8988T (cell line): ENCODE measurements at places on chromosomes 2 and 18.

GRCh38 chr2:22912398-22912797 lies 472.6 kb upstream of the KLHL29 start:
- DNase-seq, result no peak

DNA sequence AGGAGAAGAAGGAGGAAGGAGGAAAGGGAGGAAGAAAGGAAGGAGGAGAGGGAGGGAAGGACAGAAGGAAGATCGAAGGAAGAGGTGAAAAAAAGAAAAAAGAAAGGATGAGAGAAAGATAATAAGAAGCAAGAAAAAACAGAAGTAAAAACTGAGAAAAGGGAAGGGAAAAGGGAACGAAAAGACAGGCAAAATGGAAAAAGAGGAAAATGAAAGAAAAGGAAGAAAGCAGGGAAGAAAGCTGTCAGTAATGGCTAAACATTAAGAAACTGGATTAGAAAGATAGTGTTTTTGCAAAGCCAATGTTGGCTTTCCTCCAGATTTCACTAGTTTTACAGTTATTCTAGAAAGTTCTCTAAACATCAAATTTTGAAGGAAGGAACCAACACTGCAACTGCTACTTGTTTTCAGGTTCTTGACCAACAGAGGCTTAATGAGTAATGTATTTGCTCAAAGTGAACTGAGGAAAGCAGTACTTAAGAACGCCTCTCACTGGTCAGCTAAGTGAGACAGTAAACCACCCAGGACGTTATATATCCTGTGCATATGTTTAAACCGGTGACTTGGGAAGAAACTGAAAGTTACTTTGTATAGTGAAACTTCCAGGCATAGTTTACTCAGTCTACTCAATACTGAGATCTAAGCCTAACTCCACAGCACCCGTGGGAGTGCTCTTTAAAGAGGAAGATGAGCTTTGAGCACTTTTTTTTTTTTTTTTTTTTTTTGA lies 286.2 kb upstream of the TRIB2 start:
- no peak for DNase-seq

DNA sequence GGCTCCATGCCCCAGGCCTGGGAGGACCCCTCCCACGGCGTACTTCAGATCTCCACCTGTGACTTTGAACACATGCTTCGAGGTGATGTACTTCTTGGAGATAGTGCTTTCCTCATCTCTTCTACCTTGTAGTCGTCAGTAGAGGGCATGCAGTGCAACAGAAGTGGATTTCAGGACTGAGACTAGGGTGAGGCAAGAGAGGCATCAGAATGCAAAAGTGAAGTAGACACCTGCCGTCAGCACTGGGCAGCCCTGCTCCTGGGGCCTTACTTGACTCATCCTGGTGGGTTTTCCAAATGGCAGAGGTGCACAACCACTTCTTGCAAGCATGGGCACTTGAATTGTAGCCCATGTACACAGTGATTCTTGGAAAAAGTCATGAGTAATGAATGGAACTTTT lies 258.8 kb downstream of the NEDD4L start:
- no peak for DNase-seq

- DNase-seq, result no peak
Measured at GRCh38 chr2:230777721-230778120, 65.1 kb downstream of the CAB39 start.

DNA sequence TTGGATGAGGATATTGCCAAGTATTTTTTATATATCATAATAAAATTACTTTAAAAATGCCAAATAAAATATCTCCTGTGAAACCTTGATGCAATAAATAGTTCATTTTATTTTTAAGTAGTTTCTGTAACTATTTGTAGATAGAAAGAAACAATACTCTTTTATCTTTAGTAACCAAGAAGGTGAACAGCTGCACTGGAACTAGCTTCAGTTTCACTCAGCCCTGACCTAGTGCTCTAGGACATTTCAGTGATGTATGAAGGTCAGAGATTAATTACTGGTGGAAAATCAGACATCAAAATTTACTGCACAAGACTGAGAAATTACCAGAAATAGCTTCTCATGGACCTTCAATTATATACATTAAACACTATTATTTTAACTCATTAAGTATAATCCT lies 1305.0 kb downstream of the CNTNAP5 start:
- no peak for DNase-seq

DNA sequence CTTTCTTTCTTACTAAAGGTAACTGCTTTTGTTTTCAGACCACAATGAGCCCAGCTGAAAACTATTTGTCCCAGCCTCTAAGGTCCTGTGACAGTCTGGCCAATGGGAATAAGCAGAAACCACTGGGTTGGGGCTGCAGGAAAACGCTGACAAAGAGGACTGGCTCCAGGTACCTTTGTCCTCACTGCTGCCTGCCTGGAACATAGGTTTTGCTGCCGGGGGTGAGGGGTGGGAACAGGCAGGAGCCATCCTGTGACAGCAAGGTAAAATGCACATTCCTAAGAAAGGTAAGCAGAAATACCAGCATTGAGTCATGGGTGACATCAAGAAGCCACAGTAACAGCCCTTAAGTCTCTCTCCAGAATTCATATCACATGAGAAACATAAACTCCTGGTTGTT lies 21.6 kb downstream of the PTPN2 start:
- DNase-seq, result no peak

- DNase-seq, result no peak
Measured at GRCh38 chr2:173087793-173088496, 12.3 kb downstream of the MAP3K20 start.

DNA sequence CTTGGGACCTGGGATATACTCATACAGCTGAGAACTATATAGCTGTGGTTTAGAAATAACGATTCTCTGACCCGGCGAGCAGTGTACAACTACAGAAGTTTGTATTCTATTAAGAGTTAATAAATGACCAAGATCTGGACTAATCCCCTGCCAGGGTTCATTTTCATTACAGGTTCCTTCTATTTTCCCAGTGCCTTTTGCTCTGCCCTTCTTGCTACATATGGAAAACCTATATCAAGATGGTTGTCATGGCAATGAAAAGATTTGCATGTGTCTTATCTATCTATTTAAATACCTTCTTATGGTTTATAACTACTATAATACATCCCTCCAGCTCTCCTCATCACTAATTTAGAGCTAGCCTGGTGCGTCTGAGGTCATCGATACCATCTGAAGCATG lies 965.2 kb downstream of the BCL11A start:
- no peak for DNase-seq

GRCh38 chr18:55214969-55215368 lies 255.7 kb upstream of the CCDC68 start:
- no peak for DNase-seq

DNA sequence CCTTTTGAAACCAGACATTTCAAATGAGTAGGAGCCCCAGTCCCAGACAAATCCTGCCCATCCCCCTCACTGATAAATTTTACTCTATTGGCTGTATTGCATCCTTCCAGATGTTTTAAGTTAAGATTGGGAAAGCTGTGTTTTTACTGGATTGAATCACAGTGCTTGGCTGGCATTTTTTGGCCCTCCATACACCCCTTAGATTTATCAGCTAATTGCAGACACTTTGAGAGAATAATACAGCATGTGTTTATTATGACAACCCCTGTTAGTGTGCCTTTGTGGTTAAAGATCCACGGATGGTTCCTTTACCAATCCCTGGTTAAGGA lies 74.9 kb downstream of the ANTXR1 start:
- DNase-seq, result no peak

DNA sequence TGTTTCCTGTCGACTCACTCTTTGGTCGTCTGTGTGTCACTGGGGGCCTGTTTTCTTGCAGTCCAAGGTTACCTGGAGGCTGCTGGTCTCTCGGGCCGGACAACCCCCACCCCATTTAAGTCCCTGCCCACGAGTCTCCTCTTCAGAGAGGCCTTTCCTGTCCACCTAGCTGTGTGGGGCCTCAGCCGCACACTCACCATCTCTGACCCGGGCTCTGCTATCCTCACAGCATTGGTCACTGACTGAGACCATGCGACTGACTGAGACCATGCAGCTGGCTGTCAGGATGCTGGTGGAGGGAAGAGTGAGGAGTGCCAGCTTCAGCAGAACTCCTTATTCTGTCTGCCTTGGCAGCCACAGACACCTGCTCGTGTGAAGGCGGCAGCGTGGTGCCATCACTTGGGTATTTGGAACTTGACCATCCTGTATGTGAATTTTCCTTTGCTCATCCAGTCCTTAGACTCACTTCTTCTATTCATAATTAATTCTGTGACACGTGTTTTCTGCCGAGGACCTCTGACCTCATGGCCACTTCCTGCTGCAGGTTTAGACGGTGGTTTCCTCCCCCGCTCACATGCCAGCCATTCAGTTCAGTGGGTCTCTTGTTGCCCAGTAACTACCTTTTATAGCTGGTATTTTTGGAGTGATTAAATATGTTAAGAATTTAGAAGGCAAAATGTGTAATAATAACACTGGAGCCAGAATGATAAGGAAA lies 47.5 kb upstream of the ASB1 start:
- no peak for DNase-seq

DNA sequence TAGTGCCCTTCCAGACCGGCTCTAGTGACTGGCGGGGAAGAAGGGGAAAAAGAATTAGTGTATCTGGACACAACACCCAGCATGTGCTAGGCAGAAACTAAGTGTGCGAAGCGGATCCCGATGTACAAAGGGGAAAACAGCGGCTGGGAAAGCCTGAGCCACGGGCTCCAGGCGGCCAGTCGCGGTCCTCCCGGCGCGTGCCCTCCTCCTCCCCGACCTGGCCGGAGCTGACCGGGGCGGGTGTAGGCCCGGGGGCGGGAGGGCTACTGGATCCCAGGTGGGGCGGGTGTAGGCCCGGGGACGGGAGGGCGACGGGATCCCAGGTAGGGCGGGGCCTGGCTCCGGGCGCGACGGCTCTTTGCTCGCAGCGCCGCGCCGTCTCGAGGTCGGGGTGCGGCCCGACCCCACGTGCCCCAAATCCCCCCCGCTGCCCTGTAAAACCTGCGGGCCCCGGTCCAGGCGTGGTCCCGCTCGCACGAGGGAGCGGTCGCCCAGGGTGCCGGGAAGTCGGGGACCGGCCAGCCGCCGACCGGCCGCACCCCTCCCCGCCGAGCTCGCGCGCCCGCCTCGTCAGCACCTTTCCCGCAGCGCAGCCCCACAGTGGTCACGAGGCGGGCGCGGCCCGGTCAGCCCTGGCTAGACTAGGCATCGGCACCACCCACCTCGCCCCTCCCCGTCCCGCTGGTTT lies 48.8 kb downstream of the C2orf42 start:
- no peak for DNase-seq

GRCh38 chr2:237434866-237435311 lies 20.9 kb upstream of the COL6A3 start:
- DNase-seq, result no peak

DNA sequence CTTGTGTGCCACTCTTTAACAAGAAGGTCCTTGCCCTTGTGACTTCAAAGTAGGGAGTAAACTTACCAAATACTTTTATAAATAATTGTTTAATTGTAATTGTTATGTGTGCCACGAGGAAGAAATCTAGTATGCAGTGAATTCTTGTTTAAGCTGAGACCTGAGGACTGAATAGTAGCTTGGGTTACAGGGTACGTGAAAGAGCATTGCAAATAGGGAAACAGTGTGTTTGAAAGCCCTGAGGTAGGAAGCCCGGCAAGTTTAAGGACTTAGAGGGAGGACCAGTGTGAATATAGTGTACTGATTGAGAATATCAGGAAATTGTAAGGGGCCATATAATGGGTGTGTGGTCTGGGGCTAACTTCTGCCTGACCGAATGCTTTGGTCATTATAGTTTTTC lies 26.2 kb downstream of the PHLPP1 start:
- DNase-seq, result no peak

- DNase-seq, result no peak
Measured at GRCh38 chr2:188345831-188346458, 54.3 kb downstream of the GULP1 start.

- DNase-seq, result no peak
Measured at GRCh38 chr2:58434692-58435091, 193.6 kb upstream of the FANCL start.

DNA sequence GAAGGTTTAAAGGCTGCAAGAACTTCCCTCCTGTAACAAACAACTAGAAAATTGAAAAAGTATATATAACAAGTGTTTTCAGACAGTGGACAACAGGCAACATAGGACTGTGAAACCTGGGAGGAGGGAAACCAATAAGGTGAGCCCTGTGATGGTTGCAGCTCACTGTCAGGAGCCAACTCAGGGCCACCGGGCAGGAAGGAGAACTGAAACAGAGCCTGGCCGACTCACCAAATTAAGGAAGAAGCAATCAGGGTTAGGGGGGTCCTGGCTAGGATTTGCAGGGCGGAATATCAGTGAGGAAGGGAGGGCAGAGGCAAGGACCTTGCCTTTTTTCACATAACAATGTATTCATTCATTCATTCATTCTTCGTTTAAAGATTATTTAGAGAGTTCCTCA lies 21.8 kb upstream of the CNRIP1 start:
- DNase-seq, result no peak

GRCh38 chr18:2281523-2282199 lies 289.6 kb downstream of the METTL4 start:
- no peak for DNase-seq

GRCh38 chr2:129205766-129206165 lies 773.7 kb upstream of the RAB6C start:
- DNase-seq, result no peak

DNA sequence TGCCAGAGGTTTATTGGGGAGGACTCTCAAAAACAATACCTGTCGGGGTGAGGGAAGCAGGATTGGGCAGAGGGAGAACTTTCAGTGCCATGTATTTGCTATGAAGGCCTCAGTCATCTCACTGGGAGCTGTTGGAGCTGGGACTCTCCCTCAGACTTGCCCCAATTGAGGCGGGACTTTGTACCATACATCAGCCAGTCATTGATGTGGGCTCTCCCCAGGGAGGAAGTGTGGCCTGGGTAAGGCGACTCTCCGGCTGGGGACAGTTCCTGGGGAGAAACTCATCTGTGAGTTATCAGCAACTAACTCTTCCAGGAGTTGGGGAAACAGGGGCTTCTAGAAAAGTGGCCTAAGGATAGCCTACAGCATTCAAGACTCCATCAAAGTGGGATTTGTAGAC lies 66.5 kb downstream of the FTCDNL1 start:
- no peak for DNase-seq

DNA sequence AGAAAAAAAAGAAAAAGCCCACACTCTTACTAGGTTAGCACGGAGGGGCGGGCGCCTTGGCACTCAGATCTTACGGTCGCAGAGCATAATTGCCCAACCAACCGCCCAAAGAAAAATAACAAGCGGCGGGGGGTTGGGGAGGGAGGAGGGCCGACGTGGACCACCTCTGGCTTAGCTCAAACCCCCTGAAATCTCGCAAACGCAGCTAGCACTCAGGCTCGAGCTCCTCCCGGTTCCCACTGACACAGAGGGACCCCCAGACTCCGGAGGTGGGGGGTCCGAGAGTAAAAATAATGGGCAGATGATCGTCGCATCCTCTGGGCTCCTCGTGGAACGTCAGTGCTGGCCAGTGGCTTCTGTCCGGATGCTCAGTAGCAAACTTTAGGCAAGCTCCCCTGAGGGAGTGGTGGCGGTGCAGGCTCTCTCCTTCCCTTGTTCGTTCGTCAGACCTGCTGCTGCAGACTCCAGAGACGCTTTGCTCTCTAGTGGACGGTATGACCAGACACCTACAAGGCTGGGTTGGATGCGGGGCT lies 12.0 kb downstream of the CATIP start:
- DNase-seq, result no peak

DNA sequence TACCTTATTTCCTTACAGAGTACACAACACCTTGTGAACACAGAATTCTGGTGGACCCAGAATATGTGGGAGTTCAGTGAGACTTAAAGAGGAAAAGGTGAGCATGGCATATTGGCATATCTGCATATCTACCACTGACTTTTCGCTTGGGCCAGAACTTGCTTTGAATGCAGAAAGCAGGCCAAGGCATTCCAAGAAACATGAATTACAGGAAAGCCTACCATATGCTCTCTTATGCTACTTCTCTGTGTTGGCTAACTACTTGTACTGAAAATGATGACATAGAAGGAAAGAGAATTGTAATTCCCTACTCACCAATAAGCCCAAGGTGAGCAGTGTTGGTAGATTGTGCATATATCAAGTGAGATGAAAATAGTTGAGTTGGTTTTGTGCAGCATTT lies 31.4 kb upstream of the CCDC93 start:
- no peak for DNase-seq
